ENCODE measurements at places on chromosomes 5 and 9.

DNA sequence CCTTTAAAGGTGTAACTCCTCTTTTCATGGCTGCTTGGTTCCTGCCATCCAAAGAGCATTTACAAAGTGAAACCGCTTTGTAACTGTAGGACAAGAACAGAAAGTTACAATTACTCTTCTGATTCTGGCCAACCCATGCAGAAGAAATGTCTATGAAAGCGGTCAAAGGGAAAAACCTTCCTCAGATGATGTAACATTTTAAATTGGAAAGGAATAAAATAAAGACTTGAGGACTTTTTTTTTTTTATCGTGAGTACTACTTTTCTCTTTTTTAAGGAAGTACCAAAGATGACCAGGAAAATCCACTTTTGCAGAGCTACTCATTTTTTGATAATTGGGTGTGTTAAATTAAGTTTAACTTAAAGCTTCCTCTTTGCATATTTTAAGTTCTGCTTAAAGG, 13.0 kb upstream of the C9orf72 start:
- no peak for DNase-seq

GRCh38 chr9:94945197-94946144, 219.0 kb downstream of the AOPEP start:
- no peak for DNase-seq

GRCh38 chr5:177535125-177535524, 18.4 kb upstream of the DDX41 start:
- no peak for DNase-seq

GRCh38 chr9:20898885-20899554, 132.4 kb downstream of the HACD4 start:
- no peak for DNase-seq

DNA sequence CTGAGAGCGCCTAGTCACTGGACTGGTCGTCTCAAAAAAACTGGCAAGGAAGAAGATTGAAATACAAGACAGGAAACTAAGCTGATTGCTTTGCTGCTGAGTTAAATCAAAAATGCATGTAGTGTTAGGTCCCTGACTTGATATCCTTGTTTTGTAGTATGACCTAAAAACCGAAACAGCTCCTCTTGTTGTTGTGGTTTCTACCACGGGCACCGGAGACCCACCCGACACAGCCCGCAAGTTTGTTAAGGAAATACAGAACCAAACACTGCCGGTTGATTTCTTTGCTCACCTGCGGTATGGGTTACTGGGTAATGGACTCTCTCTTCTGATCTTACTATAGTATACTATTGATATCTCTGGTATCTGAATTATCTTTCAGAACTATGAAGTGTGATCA, 4.3 kb downstream of the MTRR start:
- DNase-seq, result no peak

DNA sequence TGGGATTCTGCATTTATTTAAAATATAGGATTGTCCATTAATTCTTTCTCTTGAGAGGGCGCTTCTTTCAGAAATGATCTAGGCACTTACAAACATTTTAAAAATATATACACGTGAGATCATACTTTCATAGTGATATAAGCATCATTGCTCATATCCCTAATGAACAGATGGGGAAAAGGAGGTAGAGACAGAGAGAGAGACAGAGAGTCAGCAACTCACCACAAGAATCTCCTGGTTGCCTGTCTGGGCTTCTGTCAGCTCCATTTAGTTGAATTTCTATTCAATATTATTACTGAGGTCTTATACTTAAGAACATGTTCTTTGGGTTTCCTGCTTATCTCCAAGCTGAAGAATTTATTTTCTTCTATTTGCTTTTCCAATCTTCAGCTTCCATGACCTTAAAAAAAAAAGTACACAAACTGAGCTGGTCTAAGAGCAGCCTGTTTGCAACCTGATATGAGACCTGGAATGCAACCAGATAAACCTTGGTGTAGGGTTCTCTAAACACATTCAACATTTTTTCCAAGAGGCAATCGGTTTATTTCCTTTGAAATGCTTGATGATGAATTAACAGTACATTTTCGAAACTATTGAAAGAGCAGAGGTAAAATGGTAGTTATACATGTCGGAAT, 51.6 kb upstream of the LIFR start:
- DNase-seq, result no peak

DNA sequence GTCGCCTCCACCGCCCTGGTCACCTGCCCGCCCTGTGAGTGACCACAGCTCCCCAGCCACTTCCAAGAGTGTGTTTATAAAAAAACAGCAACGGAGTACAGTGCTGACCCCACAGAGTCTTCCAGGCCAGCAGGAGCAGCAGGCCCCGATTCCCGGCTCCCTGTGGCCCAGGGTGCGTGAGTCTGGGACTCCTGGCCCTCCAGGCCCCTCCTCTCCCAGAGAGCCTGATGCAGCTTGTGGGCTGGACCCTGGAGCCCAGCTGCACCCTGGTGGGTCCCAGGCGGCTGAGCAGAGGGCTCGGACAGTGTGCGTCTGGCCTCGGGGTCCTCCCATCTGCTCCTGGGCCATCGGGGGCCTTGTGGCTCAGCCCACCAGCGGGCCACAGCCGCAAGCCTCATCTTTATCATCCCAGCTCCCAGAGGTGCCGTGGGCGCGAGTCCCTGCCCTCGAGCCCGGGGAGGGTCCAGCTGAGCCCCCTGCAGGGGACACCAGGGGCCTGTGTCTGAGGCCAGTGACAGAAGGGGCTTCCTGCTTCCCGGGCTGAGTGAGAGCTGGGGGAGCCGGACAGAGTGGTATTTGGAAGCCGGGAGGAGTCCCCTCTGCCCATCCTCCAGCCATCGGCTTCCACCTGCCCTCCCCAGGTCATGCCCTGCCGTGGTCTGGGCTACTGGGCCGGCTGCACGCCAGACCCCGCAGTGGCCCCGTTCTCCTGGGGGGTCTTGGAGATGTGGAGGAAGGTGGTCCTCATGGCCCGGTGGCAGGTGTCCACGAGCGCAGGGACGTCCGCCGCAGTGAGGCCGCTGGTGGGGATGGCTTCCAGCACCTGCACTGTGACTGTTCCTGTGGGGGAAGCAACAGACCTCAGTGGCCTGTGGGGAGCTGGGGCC, 10.6 kb downstream of the EGFL7 start:
- no peak for DNase-seq

Measured in 8988T (cell line).